Fibroblast of skin of abdomen (primary cell): ENCODE measurements at places on chromosomes 13 and 19.

DNA sequence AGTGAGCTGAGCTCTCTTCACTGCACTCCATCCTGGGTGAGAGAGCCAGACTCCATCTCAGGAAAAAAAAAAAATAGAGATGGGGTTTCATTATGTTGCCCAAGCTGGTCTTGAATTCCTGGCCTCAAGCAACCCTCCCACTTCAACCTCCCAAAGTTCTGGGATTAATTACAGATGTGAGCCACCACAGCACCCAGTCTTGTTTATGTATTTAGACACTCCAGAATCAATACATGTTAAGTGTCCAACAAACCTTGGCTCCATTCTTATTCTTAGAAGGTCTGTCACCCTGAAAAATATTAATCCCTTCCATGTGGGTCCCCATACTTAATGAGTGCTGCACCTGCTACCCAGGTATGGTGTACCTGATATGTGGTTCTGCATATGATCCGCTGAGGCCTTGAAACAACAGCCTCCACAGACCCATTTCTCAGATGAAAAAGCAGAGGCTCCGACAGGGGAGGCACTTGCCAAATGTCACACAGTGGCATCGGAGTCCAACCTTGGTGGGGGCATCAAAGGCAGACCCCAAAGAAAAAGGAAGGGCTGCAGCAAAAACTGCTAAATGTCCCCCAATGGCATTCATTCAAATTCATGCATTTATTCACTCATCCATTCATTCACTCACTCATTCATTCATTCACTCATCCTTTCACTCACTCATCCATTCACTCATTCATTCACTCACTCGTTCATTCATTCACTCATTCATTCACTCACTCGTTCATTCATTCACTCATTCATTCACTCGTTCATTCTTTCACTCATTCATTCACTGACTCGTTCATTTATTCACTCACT lies 16.7 kb downstream of the TICAM1 start:
- peak; percentile 85 for DNase-seq

DNA sequence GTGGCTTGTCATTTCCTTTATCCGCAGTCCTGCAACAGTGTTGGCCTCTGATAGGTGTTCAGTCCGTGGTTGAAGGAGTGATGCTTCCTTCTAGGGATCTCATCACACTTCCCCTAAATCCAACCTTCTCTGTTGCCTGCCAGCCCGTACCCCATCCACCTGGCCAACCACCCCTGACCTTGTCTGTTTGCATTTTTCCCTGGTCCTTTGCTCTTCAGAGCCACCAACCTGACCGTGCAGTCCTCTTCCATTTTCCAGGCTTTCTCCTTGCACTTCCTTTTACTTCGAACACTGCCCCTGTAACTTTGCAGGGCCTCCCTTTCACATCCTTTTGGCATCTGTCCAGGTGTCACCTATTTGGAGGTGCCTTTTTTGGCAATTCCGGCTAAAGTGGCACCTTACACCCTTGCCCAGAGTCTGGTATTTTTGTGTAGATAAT lies 696 bp downstream of the ZNF460 start:
- no peak for DNase-seq

DNA sequence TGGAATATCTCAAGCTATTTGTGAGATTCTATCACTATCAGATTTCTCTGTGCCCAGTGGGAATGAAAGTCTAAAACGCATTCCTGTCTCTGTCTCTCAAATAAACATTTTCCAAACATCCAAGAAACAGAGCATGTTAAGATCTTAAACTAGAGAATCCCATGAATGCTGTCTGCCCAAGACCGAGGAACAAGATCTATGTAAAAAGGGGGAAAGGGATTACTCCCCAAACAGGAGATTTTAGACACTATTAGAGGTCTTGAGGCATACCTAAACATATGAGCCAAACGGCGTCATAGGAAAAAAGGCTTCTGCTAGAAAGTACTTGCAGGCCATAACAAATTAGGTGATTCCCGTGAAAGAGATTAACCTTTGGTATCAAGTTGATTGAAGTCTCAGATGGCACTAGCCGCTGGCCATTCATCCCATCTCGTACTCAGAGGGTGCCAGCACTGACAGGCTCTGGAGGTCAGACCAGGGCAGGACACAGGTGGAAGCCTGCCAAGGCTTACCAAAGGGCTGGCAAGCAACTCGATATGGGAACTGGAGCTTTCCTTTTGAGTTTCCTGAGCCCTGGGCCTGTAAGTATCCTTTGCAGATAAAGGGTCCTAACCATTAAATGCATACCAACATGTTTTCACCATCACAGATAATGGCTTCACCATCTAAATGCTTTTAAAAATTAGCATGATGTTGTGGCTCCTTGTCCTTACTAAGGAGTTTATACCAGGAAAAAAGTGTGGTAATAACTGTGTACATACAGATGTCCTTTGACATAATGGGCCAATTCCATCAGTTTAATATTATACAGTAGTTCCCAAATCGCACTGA lies 225.2 kb downstream of the FOXO1 start:
- no peak for DNase-seq

- DNase-seq: no peak
Observed at GRCh38 chr13:98548230-98548629, 28.7 kb downstream of the STK24 start.
